ENCODE measurements at places on chromosomes 12 and 14.

GRCh38 chr12:116157845-116158267 is 119.6 kb downstream of the MED13L start:
- DNase-seq: no peak

DNA sequence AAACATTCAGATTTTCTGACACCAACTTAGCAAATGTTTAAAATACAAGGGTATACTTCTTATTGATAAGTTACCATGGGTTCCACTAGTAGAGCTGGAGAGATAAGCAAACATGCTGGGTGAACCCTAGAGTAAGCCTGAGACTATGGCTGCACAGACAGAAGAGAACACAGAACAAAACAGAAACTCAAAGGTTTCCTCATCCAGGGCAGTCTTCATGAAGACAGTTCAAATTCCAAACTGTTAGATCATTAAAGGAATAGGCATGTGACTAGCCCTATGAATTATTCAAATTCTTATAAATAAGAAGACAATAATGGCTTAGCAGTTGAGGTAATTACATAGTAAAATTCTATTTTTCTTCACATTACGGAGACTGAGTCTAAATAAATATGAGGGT is 28.1 kb downstream of the BTBD7 start:
- DNase-seq: no peak

DNA sequence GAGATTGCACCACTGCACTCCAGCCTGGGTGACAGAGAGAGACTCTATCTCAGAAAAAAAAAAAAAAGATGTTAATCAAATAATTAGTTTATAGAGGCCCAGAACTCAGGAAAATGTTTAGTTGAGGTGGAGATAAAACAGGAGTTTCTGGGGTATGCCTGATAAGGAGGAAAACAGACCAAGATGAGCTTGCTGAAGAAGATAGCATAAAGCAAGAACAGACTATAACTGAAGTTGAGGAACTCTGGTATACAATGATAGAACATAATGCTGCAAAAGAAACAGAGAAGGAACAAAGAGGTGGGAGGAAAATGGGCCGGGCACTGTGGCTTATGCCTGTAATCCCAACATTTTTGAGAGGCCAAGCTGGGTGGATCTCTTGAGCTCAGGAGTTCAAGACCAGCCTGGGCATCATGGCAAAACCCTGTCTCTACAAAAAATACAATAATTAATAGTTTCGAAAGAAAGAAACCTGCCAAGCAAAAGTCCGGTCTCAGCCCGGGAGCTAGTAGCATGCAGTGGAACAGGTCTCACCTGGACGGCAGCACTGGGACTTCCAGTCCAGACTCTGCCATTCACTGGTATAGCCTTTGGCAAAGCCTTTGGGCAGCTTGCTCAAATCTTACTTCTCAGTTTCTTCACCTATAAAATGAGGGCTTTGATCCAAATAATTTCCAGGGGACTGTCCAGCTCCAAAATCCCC is 25.4 kb downstream of the SLC35E3 start:
- DNase-seq: no peak

GRCh38 chr12:70840656-70841350 is 79.7 kb downstream of the PTPRR start:
- DNase-seq: no peak

GRCh38 chr12:58321414-58321813 is 380.0 kb downstream of the ATP23 start:
- DNase-seq: no peak

DNA sequence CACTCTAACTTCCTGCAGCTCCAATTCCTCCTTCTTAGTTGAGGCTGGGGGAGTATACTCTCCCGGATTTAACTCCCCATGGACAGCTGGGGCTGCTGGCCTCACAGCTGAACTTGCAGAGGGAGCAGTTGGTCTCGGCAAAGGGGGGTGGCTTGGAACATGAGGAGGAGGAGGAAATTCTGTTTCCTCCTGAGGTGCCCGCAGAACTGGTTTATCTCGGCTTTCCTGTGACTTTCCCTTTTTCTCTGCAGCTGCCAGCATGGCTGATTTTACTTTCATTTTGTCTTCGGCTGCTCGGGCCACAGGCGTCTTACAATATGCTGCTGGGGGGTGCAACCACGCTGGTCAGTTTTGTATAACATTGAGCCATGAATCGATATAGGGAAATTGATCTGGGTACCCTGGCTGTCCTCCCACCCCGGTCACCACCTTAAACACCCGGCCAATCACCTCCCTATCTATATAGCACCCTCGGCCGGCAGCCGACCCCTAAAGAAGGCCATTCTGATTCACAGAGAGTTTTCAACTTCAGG is 1317.6 kb downstream of the TMEM121 start:
- no peak for DNase-seq

DNA sequence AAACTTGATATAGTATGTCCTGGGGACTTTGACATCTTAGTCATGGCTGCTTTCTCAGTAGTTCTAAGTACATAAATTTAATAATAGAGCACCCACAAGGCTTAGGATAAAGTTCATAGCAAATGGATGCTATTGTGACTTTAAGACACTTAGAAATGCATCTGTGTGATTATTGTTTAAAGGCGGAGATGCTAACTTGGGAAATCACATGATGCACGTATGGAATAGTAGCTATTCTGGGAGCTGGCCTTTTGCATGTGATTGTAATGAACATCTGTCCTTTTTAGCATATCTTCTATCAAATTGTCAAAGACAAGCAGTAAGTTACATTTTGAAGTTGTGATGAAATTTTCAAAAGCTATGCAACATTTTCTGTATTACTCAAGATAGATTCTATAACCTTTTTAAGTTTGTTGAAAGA is 46.7 kb upstream of the ATP2A2 start:
- DNase-seq: no peak

GRCh38 chr14:104800771-104801519 is at the start of gene ZBTB42:
Gene ZBTB42 (plus strand): TSS chr14:104801101. CDS start chr14:104801198, 97 bp downstream.
- DNase-seq: peak; percentile 54

DNA sequence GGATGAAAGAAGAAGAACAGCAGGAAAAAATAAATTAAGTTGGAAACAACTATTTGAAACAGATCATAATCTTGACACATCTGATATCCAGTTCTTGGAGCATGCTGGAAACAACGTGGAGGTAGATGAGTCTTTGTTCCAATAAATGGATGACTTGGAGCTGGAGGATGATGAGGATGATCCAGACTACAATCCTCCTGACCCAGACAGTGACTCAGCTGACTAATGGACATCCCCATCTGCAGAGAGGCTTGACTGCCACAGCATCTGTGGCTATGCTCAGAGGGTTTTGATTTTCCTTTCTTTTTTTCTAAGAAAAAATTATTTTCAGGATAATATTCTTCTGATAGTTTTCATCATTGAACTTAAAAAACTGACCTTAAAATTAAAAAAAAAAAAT is 6.2 kb upstream of the ZDHHC17 start:
- DNase-seq: no peak

- DNase-seq: no peak
Measured at GRCh38 chr12:32467959-32468863, 68.9 kb downstream of the FGD4 start.

GRCh38 chr12:51323317-51323960 is 535 bp downstream of the BIN2 start:
- DNase-seq: peak; percentile 30

- DNase-seq: no peak
Measured at GRCh38 chr14:95263527-95264231, 56.0 kb downstream of the CLMN start.

GRCh38 chr12:133203344-133204263 is 22.3 kb downstream of the ZNF268 start:
- no peak for DNase-seq

GRCh38 chr12:108337235-108338223 is 1.6 kb downstream of the CMKLR1 start:
- DNase-seq: no peak

DNA sequence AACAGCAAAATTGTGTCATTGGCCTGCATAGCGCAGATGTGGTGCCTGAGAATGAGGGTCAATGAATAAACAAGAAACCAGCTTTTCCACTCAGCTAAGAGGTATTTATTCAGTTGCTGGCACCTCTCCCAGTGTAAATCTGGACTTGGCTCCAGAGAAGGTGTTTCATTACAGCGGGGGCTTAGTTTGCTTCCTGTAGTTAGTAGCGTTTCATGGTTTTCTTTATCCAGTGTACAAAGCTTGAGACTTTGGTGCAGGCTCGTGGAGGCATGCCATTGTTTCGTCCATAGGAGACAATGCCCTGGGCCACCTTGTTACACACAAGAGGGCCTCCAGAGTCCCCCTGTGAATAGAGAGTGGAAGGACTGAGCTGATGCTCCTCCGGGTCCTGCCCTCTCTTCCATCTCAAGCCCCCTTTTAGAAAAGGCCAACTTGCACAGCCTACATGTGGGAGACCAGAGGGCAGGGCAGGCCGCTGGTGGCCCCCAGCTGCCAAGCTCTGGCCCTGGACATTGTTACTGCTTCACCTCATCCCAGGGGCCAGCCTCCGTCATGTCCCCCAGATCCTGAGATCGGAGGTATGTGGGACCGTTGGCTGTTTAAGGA is 3.0 kb downstream of the GZMB start:
- DNase-seq: no peak

GRCh38 chr12:131536337-131536736 is 174.6 kb upstream of the SFSWAP start:
- no peak for DNase-seq

GRCh38 chr12:14607568-14607967 is 39.9 kb upstream of the PLBD1 start:
- no peak for DNase-seq

- no peak for DNase-seq
Measured at GRCh38 chr14:90836692-90837063, 20.4 kb upstream of the TTC7B start.

DNA sequence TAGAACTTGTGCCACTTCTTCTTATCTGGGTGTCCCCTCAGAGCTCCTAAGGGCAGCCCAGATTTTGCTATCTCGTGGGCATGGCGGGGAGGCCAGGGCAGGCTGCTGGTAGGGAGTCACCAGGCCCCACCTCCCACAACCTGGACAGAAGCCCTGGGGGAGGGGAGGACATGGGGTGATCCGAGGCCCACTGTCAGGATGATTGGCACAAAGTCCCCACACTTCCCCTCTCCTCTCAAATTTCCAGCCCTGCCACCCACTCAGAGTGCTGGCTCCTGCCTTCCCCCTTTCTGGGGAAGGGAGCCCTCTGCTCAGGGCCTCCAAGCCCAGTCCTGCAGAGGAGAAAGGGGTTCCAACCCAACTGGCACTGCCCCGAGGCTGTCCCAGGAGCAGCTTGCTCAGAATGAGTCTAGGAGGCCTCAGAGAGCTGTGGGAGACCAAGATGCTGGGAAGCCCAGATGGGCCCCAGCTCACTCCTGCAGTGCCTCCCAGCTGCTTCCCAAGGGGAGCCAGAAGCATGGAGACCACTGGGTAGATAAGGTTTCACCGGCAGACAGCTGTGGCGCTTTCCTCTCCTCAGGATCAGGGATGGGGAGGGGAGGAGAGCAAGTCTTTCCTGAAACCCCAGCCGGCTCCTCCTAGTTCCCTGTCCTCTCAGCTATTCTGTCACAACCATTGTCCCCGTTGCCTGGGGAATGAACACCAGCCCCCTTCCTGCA is 82.8 kb downstream of the B4GALNT3 start:
- DNase-seq: no peak

DNA sequence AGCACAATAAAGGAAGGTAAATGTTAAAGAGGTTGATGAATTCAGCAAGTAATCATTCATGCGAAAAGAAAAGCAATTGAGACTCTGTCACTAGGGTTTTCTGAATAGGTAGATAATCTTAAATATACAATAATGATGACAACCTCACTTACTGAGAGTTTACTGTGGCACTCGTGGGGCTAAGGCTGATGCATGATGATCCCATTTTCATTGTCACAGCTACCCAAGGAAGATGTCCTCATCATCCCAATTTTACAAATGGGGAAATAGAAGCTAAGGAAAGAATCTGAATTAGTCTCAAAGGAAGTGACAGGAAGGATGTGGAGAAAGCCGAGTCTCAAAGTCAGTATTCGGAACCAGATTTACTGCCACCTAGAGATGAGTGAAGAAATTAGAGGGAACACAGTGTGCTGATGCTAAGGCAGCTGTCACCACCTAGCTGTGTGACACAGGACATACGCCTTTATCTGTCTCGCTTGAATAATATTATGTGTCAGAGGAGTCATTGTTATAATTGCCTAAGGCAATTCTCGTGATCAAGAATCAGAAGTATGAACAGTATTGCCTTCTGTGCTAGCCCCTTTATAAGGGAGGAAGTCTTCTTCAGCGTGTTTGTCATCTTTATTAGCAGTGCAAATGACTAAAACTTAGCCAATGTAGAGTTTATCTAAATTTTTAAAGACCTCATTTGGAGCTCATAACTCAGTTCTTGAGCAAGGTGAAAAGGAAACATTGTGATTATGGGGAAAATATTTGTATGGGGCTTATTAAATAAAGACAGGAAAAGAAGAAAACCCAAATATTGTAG is 63.2 kb downstream of the ERGIC2 start:
- DNase-seq: peak; percentile 33

- no peak for DNase-seq
Measured at GRCh38 chr12:108643941-108644810, 10.5 kb upstream of the SELPLG start.

DNA sequence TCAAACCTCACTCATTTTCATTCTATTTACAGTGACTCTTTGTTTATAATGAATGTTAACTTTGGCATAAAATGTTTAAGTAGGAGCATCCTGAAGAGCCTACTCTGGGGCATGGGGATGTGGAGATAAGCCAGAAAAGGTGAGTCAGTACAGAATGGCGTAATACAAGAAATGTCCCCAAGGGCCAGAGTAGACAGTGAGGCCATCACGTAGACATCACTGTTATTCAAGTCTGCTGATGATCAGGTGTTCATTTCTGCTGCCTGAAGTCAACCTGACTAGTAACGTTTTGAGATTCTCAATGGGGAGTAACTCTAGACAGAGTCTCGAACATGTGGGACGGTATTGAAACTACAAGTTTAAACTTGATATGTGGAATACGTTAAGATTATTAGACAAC is 47.6 kb upstream of the PKP2 start:
- no peak for DNase-seq

GRCh38 chr12:24839268-24839791 is 109.6 kb downstream of the BCAT1 start:
- no peak for DNase-seq

DNA sequence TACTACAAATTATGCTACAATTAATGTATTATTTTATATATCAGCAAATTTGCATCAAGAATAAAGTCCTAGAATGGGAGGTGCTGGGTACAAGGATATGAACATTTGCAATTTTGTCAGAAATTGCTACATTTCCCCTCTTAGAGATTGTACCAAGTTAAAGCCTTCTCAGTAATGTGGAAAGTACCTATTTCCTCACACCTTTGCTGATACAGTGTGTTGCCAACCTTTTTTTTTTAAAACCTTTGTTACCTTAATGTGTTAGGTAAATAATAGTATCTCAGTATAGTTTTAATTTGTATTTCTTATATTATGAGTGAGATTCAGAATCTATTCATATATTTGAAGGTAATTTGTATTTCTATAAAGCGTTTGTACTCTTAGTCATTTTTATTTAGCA is 95.4 kb upstream of the HIF1A start:
- no peak for DNase-seq

- no peak for DNase-seq
Measured at GRCh38 chr12:836952-837351, 84.6 kb downstream of the WNK1 start.

DNA sequence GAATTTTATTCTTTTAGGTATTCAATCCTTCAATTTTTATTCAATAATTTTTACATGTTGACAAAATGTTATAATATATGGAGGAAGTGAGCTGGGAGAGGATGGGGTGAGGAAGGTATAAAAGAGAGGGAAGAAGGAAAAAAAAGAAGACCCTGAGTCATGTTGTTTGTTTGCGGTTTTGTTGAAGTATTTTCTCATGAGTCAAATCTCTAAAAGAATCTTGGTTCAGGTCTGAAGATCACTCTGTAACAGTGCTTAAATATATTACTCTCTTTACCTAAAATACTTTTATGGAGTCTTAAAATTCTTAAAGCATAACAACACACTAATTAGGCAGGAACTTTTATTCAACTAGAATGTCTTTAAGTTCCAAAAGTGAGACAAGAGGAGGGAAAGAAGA is 489.6 kb upstream of the GARIN6 start:
- DNase-seq: no peak

Measured in T-cell (primary cell).